ENCODE measurements at places on chromosomes 7 and 10.

DNA sequence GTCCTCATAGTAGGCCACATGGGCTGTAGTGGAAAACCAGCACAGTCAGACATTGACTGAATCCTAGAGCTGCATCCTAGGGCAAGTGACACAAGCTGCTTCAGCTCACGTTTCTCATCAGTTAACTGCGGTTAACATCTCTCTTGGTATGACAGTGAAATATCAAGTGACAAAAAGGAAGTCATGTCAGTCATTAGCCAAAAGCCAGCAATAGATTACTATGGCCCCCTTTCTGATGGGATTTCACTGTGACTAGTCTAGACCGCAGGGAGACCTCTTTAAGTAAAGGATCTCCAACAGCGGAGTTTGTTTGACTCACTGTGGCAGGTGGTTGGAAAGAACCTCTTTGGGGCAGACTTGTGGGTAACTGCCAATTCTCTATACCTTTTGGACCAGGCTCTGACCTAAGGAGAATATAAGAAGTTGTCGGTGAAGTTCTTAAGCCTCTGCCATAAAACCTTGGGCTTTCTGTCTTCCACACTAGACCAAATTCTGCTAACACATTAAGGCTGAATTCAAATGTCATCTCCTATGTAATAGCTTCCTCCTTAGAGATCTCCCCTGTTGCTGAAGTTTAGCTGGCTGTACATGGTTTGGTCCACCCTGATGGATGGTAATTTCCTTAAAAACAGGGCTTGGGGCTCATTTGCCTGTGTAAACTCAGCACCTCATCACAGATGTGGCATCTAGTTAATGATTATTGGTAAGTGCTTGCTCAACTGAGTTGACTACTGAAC is 115.3 kb downstream of the SGMS1 start:
- peak; percentile 71 for DNase-seq

GRCh38 chr7:7816084-7816483 is 97.7 kb upstream of the RPA3 start:
- peak; percentile 28 for DNase-seq

GRCh38 chr7:21670496-21670895 is 127.7 kb downstream of the DNAH11 start:
- DNase-seq, result no peak

- peak; percentile 52 for DNase-seq
These were observed 41.3 kb upstream of the SRPK2 start for GRCh38 chr7:105429746-105430612.

- DNase-seq, result no peak
These were observed 59.7 kb downstream of the GPR85 start for GRCh38 chr7:113026941-113027340.

DNA sequence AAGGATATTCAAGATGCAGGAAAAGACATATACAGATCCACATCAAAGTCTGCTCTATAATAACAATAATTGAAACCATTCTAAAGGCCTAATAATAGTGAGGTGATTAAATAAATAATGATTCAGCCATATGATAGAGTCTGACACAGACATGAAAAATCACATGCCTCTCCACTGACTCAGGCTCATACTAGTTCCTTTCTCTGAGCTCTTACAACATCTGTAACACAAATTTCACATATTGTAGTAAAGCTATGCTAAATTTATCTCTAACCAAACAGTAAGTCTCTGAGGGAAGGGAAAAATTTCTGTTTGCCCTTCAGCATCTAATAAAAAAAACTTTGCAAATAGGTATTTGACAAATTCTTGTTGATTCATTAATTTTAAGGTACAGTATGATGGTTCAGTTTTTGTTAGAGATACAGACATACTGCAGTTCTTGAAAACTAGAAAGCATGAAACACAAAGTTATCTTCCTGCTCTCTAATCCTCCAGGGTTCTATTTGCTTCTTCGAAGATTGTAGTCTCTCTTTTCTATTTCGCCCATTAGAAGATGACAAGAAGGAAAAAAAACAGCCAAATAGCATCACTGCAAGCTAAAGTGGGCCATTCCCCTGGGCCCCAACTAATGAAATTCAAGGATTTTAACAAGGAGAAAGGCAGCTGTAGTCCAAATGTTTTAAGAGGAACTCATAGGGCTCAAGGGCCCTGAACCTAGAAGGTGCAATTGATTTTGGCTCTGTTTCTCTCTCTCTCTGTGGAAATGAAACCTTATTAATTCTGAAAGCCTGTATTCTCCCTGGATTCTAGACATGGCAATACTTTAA is 53.9 kb downstream of the CUBN start:
- no peak for DNase-seq

DNA sequence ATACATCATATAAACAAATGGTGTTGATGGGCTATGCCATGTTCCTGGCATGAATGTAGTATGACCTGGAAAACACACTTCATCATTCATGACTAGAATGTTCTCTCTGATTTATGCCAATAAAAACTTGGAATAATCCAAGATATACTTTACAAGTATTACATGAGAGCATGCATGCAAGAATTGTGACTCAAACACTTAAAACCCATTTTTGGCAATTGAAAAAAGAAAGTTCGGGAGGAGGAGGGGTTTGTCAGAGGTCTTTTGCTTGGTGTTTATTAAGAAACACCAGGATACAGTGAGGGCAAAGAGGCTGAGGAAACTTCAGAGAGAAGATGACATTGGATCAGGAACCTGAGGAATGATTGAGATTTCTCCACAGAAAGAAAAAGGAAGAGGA is 10.2 kb upstream of the CUL1 start:
- DNase-seq, result no peak

- no peak for DNase-seq
These were observed 32.7 kb downstream of the TBXAS1 start for GRCh38 chr7:139861803-139862202.

- peak; percentile 45 for DNase-seq
These were observed 205.8 kb upstream of the FRMD4A start for GRCh38 chr10:14536241-14537213.

GRCh38 chr7:156435486-156436231 is 204.9 kb upstream of the RNF32 start:
- DNase-seq, result no peak

DNA sequence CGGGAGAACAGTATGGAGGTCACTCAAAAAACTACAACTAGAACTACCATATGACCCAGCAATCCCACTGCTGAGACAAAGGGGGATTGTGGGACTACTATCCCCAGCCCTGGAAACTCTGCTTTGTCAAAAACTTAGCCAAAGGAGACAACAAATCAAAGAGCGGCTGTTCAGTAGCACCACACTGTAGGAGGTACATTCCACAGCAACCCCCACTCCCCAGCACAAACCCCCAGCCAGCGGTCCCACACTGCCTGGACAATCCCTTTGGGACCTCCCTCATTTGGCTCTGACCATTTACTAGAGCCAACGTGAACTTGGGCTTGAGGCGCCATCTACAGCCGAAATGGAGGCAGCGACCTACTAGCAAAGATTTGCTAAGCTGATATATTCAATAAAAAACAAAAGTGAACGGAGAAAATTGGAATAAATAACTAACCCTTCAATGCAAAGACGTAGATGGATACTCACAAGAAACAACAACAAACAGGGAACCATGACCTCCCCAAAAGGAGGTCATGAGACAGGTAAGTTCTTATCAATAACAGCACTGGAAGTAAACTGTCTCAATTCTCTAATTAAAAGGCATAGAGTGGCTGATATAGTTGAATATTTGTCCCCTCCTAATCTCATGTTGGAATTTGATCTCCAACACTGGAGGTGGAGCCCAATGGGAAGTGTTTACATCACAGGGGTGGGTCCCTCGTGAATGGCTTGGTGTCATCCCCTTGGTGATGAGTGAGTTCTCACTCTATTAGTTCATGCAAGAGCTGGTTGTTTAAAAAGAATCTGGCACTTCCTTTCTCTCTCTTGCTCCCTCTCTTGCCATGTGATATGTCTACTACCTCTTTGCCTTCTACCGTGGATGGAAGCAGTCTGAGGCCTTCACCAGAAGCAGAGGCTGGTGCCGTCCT is 119.0 kb upstream of the KCNMA1 start:
- peak; percentile 45 for DNase-seq

- no peak for DNase-seq
These were observed 4.2 kb downstream of the NT5C2 start for GRCh38 chr10:103188853-103189252.

- DNase-seq, result no peak
These were observed 499.2 kb downstream of the GFRA1 start for GRCh38 chr10:115773832-115774231.

DNA sequence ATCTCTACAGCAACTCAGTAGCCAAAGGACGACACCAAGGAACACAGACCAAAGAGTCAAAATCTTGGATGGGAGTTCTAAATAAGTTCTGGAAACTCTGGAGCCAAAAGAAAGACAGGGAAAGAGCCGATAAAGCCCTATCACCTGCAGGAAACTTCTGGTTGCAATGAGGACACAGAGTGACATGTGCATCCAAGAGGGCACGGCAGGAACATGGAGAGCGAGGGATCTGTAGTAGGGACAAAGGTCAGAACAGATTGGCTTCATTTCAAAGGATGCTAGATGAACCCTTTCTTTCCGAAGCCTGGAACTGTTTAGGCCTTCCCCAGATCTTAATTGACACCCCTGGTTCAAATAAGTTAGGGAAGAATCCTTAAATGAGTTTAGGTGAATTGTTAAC is 39.5 kb downstream of the CACNA2D1 start:
- DNase-seq, result no peak

GRCh38 chr7:44163591-44163990 is 22.5 kb upstream of the MYL7 start:
- no peak for DNase-seq

- DNase-seq, result no peak
These were observed 24.5 kb upstream of the C1GALT1 start for GRCh38 chr7:7157887-7158271.

- no peak for DNase-seq
These were observed 196.6 kb downstream of the ARL4A start for GRCh38 chr7:12884033-12884432.

DNA sequence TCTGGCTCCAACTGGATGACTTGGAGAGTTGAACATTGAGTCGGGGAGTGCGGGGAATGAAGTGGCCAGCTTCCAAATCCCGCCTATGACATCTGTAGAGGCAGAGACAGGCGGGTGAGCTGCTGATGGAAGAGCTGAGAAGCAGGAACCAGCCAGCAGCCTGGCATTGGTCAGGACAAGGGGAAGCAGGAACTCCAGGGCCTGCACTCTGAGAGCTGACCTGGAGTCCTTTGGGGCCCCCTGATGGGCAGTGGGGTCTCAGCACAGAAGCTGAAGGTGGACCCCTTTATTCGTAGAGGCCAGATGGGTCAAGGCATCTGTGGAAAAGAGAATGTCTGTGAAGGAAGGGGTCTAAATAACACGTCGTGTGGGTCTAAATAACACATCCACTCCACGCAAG is 57.0 kb downstream of the SEC61G start:
- no peak for DNase-seq

All from GM10248 (cell line).